ENCODE measurements at places on chromosomes 7 and 10.

DNA sequence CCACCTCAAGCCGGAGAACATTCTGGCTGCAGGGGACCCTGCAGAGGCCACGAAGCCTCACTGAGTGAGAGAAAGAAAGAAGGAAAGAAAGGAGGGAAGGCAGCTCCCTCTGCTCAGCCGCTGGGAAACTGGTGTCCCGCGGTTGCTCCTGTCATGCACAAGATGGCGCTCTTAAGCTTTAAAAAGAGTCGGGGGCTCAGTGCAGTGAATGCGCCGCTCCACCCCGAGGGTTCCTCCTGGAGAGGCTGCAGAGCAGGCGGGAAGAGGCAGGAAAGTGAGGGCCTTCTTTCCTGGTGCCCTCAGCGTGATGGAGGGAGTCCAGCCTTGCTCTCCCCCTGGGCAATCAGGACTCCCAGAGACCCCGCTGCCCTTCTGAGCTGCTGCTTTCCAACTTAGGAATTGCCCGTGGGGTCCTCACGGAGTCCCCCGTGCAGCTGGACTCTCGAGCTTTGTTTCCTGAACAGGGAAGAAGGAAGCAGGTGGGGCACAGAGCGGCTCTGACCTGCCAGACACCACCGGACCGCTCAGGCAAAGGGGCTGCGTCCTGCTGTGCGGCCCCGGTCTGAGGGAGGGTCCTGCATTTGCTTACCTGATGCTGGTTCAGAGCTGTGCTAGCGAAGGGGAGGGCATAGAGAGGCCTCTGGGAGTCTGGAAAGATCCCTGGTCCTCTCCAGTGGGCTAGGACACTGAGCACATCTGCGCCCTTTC is 141.9 kb upstream of the MKI67 start:
- DNase-seq: peak; percentile 63

DNA sequence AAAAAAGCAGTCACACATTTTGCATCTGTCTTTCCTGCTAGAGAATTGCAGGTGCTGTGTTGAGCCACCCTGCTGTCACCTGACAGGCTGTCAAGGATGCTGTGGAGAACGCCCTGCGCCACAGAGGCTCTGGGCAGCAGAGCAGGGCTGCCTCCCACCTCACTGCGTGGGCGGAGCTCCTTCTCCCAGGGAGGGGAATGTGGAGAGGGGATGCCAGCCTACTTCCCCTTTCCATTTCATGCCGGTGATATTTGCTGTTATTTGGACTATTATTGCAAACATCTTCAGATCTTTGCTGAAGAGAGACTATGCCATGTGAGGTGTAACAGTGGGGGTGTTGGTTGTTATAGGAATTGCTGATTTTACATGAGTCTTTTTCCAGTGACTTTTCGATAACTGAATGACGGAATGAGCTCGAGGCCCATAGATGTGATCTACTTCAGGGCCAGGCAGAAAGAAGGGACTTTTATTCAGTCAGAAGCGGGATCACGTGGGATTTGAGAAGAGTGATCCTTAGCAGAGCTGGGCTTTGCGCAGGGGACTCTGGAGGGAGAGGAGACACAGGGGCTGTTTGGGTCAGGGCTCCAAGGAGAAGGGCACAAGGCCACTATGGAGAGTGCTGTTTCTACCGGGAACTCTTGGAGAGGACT is 13.6 kb upstream of the PRKAG2 start:
- DNase-seq: no peak

DNA sequence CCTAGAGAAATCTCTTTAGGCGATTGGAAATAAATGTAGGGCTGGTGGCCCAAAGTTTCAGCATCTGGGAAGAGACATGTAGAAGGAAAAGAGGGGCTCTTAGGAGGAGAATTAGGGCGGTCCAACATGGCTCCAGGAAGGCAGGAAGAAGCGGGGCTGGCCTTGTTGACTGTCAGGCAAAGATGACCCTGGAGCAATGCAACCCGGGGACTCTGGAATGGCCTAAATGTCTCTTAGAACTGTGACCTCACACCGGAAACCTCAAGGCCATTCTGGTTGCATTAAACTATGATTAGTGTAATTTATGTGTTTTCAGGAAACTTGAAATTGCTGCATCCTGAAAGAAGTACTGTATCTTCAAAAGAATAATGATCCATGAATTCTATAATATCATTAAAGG is 66.8 kb downstream of the NRP1 start:
- no peak for DNase-seq

GRCh38 chr10:7134448-7134847 is 276.4 kb downstream of the SFMBT2 start:
- no peak for DNase-seq

GRCh38 chr7:17269341-17270221 is 28.9 kb upstream of the AHR start:
- DNase-seq: no peak

DNA sequence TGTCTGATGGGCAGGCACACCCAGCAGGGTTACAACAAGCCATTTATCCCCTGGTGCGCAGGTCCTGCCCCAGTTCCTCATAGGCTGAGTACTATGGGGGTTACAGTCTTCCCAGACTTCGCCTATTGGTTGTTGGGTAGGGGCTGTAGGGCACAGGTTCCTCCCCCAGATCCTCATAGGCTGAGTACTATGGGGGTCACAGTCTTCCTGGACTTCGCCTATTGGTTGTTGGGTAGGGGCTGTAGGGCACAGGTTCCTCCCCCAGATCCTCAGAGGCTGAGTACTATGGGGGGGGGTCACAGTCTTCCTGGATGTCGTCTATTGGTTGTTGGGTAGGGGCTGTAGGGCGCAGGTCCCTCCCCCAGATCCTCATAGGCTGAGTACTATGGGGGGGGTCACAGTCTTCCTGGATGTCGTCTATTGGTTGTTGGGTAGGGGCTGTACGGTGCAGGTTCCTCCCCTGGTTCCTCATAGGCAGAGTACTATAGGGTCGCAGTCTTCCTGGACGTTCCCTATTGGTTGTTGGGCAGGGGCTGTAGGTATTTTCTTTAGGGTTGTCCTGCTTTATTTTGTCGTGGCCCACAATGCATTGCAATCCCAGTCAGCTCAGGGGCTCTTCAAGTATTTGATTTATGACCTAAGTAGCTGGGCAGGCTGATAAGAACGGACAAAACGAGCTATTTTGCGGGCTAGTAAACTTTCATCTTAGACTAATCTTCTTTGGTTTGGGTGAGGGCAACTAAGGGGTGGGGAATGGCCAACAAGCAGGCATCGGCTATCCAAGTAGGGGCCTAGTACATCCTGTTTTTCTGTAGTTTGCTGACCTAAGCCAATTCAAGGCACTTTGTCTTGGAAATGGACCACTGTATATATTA is 3.4 kb downstream of the LRRC27 start:
- DNase-seq: no peak

DNA sequence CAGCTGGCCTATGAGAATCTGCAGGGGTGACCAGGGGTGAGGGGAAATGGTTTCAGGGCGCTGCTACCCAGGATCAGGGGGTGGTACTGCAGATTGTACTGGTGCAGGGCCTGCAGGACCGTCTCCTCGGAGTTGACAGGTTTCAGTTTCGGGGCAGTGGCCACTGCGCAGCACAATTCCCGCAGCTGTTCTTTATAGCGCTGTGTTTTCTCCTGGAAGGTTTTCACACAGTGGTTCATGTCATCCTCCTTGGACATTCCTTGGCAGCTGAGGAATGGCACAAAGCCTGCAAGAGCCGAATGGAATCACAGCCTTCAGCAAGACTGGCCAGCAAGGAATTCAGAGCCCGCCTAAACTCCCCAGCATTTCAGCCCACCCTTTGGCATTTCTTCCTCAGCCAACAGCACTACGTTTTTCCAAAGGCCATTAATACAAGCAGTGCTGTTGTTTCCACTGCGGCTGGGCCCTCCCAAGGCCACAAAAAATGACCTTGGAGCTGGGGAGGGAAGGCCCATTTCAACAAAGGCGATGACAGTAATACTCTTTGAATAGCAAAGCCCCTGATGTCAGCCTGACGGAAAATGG is 44.9 kb downstream of the PNLIPRP2 start:
- no peak for DNase-seq

DNA sequence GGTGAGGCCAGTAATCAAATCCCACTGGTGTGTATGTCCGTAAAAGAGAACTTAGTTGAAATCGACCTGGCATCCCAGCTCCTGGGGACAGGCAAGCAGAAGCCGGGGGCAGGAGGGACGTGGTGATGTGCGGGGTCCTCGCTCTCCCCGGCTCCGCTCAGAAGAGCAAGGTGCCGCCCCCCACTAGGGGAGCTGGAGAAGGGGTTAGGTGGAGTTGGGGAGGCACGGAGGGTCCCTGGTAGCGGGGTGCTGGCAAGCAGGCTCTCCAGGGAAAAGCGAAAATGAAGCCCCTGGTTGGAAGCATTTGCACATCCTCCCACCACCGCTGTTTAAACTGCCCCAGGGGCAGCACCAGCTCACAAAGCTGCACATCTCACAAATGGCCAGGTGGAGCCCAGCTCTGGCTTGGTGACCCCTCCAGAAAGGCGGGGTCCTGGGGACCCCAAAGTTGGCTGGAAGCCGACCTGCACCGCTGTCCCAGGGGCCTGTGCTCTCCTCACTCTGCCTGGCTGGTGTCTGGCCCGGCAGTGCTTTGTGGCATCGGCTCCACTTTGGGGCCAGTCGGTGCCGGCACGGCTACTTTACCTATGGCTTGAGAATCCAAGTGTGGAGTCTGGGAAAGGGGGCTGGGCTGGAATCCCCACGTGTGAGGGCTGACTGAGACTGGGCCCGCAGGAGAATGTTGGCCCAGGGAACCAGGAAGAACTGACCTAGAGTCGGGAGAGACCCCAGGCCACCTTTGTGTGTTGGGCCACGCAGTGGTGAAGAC is 2.9 kb upstream of the CFAP46 start:
- no peak for DNase-seq

DNA sequence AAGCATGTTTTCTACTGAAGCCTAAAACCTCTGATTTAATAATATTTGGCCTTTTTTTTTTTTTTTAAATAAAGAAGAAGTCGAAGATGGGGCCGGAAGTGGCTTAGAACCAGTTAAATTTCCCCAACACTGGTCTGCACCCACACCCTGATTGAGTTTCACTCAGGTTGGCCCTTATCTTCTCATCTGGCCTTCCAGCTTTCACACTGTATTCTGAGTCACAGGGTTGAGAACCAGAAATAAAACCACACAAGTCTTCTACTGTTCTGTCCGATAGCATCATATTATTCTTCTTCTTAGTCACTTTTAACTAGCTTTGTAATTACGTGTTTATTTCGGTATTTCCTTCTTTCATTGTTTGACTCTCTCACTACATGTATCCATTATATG is 9.9 kb downstream of the ZNF365 start:
- DNase-seq: peak; percentile 19

- DNase-seq: no peak
These were observed 59.1 kb downstream of the CDC123 start for GRCh38 chr10:12255048-12255447.

DNA sequence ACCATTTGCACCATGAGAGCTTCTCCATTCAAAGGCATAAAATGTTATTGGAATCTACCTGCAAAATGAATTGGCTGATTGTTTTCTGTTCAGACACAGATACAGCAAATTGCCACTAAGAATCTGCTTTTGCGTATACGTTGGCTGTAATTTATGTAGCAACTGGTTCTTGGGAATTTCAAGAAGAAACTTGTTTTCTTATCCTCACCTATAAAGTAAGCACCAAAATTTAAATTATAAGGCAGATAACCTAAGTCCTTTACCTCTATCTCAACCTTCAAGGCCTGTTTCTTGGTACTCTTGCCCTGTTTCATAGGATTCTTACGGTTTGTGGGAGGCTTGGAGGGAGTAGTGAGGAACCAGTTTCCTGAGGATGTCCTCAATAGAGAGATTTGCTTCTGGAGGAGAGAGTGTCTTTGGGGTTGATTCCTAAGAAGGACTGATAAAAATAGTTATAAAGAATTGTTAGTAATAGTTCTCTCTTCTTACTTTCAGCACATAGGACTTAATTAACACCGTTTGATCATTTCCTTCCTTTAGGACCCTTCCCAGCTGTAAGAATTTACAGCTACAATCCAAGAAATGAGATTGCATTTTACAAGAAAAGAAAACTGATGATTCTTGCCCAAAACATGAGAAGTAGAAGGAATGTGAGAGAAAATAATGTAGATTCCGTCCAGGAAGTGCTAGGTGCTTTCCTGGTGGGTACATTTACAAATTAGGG is 2.0 kb downstream of the STAMBPL1 start:
- DNase-seq: no peak

DNA sequence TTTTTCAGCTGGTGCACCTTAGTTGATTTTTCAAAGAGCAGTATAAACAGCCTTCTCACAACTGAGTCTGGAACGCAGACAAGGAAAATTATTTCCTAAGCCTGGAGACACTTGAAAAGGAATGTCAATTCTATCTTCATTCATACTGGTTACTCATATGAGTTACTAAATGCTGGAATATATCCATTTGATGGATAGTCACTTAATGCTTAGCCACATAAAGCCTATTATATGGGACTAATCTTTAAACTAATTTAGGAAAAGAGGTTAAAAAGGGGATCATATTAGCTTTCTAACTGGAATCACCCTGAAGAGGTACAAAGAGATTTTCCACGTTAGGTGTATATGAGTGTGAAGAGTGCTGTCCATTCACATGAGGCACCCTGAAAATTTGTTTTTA is 1.7 kb upstream of the HOXA4 start:
- DNase-seq: no peak

DNA sequence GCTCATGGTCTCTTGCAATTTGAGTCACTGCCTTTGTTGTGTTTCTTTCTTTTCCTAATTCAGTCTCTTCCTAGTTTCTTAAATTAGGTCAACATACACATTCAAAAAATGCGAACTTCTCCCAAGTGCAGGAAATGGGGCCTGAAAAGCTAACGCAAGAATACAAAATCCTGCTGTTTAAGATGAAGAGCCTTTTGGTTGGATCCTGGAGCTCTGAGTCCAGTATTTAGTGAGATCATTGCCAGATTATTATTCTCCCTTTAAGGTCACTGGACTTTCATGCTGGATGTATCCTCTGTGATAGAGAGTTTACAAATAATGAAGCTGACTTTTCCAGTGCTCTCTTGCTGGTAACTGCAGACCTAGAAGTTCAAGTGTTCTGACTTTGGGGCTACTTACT is 401.9 kb upstream of the MKI67 start:
- no peak for DNase-seq

DNA sequence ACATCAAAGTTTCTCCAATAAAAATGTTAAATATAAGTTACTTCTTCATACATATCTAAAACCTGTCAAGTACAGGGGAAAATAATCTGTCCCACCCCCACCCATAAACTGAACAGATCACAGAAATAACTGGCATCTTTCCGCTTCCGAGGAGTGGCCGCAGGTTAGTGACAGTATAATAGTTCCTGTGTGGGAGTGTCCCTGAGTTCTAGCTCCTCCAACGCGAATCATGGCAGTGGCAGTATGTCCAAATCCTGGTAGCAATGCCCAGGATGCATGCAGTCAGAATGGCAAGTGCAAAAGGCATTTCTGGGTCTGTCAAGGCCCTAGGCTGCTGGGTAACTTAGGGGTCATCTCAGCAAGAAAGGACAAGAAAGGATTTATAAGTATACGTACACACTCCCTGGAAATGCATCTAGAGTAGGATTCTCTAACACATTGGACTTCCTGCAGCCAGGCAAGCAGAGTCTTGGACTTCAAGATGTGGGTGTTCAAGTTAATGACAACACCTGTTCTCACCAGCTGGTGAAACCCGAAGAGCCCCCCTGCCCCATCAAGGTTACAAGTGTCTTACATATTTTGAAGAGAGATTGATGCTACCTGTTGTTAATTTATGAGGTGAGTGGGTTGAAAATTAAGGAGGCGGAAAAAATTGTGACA is 94.4 kb upstream of the COL1A2 start:
- no peak for DNase-seq

- DNase-seq: peak; percentile 84
These were observed 219.5 kb downstream of the KIAA1217 start for GRCh38 chr10:24428410-24428782.

All from choroid plexus epithelial cell (primary cell).